Activated CD4-positive, alpha-beta T cell treated with anti-CD3 and anti-CD28 coated beads, Interleukin-2, amount 10 ng/mL, durations not matched to agents 24 days and 14 days (primary cell): ENCODE measurements at places on chromosomes 1 and 21. TPM values are rescaled to one million over a fixed set of nuclear protein-coding genes. Genes with fewer than 3 reads are reported as not detected.

- peaks cover 28% of the 10 kb centered on the region for H3K27me3 ChIP-seq
- no peak overlapping the region for H3K4me3 ChIP-seq
- H3K36me3 ChIP-seq = no peaks in the 10 kb centered on the region
- H3K4me1 ChIP-seq = peaks cover 16% of the 10 kb centered on the region
- DNase-seq = no peak
Observed at GRCh38 chr1:115086176-115086830, 3.0 kb downstream of the TSPAN2 start.

DHDDS gene
- 57.0 and 60.2 TPM in 2 replicates for total RNA-seq

GRCh38 chr1:185916861-185917260, 182.7 kb downstream of the HMCN1 start:
- no peak overlapping the region for H3K4me3 ChIP-seq
- H3K27ac ChIP-seq = no peak overlapping the region
- H3K4me1 ChIP-seq = no peaks in the 10 kb centered on the region
- H3K36me3 ChIP-seq = no peaks in the 10 kb centered on the region
- no peaks in the 10 kb centered on the region for H3K27me3 ChIP-seq

TNFRSF25 gene
- 139 and 146 TPM in 2 replicates for total RNA-seq

- peaks cover 19% of the 10 kb centered on the region for H3K27me3 ChIP-seq
- H3K27ac ChIP-seq = no peak overlapping the region
- H3K4me3 ChIP-seq = no peak overlapping the region
- H3K36me3 ChIP-seq = no peaks in the 10 kb centered on the region
Observed at GRCh38 chr21:41478319-41479177, 29.4 kb downstream of the TMPRSS2 start.

- H3K27ac ChIP-seq = no peak overlapping the region
- DNase-seq = no peak
- no peaks in the 10 kb centered on the region for H3K27me3 ChIP-seq
- H3K4me1 ChIP-seq = peaks cover 35% of the 10 kb centered on the region
- H3K4me3 ChIP-seq = no peak overlapping the region
- peaks cover 22% of the 10 kb centered on the region for H3K36me3 ChIP-seq
Observed at GRCh38 chr21:15754640-15755039, 24.9 kb downstream of the USP25 start.

F13B gene
- total RNA-seq = not detected in 2 replicates

HSD3B2 gene
- not detected in 2 replicates for total RNA-seq
